ENCODE measurements at places on chromosomes 2 and 18.

- DNase-seq = no peak
Observed at GRCh38 chr18:63472380-63472779, 4.4 kb upstream of the SERPINB5 start.

DNA sequence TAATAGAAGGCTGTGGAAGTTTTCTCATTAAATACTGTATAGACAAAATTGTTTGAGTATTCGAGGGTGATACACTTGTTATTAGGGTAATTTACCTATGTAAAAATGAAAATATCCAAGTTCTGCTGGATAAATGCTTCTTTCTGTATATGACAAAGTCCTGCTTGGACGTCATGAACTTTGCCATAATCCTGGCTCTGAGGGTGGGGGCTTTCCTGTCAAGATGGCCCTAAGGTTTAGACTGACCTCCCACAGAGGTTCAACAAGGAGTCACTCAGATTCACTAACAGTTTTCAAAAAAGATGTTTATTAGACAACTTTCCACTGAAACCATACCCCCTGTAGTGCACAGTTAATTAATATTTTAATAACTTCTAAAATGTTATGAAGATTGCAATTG is 52.5 kb upstream of the NABP1 start:
- DNase-seq = no peak

- DNase-seq = no peak
Observed at GRCh38 chr2:109451671-109452070, 162.1 kb downstream of the SEPTIN10 start.

DNA sequence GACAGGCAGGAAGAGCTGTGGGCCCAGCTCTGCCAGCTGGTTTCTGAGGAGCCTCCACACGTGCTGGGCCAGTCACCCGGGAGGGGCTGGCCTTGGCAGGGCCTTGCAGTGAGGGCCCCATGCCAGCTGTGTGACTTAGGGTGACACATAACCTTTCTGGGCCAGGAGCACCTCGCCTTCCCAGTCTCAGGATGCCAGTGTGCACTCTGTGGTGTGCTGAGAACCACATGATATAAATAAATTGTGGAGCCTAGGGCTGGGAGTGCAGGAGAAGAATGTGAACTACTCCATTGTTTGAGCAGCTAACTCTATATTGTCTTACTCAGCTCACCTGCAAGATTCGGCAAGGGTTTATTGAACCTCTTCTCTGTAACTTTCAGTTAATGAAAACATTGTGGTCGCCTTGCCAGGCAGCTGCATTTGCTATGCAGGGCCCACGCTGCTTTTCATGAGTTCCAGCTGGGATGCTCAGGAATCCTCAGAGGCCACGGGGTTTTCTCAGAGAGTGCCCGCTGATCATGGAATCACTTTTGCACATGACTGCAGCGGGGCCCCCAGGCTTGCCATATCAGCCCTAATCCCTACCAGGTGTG is 222.3 kb downstream of the SH3RF3 start:
- peak; percentile 12 for DNase-seq

- no peak for DNase-seq
Observed at GRCh38 chr18:9446839-9447238, 28.5 kb upstream of the RALBP1 start.

DNA sequence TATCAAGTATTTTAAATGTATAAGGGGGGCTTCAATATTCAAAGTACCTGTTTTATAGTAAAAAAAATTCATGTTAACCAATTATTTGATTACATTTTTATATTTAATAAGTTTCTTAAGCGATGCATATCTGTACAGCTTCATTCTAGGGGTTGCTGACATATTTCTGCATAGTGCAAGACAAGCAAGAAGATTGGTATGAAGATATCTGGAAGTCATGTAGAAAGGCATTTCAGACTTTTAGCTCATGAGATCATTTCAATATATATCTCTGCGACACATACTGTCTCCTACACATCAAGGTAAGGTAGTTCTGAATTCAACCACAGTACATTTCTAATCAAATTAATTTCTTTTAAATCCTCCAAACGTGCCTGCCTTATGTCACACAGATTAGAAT is 73.1 kb downstream of the MEMO1 start:
- DNase-seq = no peak

DNA sequence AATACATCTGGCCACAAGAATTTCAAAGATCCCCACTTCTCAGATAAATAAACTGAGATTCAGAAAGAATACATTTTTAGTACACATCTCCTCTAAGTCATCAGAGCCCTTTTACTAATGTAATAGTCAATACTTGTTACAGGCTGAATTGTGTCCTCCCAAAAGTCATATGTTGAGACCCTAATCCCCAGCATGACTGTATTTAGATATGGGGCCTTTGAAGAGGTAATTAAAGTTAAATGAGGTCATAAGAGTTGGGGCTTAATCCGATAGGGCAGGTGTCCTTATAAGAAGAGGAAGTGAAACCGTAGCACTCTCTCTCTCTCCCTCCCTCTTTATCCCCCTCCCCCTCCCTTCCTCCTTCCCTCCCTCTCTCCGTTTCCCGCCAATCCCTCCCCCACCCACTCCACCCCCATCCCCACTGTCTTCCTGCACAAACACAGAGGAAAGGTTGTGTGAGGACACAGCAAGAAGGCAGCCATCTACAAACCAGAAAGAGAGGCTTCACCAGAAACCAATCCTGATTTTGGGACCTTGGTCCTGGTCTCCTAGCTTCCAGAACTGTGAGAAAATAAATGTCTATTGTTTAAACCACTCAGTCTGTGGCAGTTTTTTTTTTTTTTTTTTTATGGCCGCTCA is 66.6 kb upstream of the ZNF397 start:
- DNase-seq = peak; percentile 74
